ENCODE measurements at places on chromosomes 13 and 19.

DNA sequence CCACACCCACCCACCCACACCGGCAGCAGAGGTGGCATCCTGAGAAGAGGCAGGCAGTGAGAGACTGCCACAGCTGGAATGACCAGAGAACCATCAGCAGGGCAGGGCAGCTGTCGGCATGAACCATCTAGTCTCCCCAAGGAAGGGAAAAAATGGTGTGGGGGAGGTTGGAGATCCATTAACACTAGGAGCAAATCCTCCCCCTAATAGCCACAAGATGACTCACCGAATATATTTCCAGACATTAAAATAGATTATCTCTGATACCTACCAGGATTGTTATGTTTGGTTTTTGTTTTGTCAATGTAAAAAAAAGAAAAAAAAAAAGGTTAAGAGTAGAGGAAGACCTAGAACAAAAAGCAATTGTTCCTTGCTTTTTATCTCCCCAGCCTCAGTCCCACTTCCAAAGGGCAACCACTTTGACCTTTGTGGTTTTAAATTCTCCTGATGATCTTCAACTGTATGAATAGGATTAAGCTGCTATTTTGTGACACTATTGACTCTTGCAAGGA, 34.2 kb downstream of the THSD1 start:
- no peak for DNase-seq

- DNase-seq, result no peak
Observed at GRCh38 chr19:44943801-44944249, 1.8 kb downstream of the APOC4 start.

GRCh38 chr19:800360-801029, 3.2 kb downstream of the PTBP1 start:
- peak; percentile 88 for DNase-seq

DNA sequence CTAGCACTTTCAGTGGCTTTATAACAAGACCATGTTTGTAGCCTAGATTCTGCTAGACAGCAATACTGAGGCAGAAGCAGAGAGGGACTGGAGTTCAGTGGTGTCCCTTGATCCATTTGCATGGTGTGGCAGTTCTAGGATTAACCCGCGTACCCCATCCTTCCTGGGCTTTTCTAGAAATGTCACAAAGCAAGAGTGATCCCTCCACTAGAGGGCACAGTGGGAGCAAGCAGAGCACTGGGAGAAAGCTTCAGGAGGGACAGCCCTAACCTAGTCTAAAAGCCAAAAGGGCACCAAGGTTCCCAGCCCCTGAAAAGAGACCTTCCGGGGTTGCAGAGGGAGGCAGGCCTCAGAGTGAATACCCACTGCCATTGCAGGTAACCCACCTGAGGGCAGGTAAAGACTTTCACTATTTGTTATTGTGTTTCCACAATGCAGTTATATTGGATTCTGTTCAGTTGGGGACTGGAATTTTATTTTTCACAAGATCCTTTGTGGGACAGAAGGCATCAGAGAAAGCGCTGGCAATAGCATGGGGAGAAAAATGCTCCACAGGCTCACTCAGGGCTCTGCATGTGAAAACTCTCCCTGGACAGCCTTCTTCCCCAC, 170.6 kb downstream of the FLT1 start:
- DNase-seq, result peak; percentile 22

GRCh38 chr19:5683177-5683886, 2.5 kb downstream of the HSD11B1L start:
- DNase-seq, result no peak

DNA sequence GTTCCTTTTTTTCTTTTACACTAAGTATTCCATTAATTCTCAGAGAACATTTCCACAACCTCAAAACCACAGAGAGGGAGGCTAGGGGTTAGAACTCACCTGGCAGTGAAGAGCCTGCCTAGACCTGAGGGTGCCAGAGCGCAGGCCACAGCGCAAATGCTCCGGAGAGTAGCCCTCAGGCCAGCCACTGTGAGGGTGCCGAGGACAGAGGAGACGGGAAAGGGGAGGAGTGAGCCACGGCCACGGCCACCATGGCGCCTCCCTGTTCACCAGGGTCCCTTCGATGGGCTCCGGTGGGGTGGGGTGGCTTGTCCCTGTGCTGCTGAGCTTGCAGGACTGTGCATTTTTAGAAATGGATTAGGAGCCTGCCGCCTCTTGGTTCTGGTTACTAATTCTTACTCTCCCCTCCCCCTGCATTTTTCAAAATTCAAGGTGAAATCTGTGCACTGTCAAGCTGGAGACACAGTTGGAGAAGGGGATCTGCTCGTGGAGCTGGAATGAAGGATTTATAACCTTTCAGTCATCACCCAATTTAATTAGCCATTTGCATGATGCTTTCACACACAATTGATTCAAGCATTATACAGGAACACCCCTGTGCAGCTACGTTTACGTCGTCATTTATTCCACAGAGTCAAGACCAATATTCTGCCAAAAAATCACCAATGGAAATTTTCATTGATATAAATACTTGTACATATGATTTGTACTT, 58.8 kb downstream of the GGACT start:
- DNase-seq, result no peak

GRCh38 chr19:49338691-49339300, 3.6 kb downstream of the CD37 start:
- peak; percentile 93 for DNase-seq

- no peak for DNase-seq
Observed at GRCh38 chr19:32864318-32865007, 5.1 kb downstream of the SLC7A9 start.

DNA sequence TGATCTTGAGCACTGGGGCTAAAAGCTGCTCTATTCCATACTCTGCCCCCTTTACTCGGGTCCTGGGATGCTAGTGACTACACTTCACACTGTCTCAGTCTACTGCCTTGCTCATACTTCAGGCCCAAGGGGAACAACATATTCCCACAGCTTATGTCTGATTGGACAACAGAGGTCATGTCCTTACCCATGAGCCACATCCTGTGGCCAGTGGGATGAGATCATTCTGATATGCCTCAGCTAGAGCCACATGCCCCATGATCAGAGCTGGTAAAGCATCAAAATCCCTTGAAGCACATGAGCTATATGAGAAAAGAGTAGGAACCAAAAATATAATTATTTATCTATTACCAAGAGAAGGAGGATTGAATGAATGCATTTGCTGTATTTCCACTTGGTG, 290.1 kb upstream of the TSHZ3 start:
- no peak for DNase-seq

GRCh38 chr13:80118506-80118905, 222.4 kb downstream of the SPRY2 start:
- no peak for DNase-seq

DNA sequence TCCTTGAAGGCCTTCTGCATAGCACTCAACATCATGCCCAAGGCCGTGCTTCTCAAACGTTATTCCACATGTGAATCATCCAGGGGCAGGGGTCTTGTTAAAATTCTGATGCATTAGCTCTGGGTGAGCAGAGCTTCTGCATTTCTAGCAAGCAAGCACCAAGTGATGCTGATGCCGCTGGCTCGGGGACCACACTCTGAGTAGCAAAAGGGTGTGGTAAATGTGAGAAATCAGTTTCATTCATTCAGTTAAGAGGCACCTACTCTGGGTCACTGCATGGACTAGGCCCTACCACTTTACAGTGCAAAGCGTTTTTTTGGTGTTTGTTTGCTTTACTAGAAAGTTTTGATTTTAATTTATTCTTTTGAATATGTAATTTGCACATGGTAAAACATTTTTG, 7.2 kb downstream of the KRTDAP start:
- no peak for DNase-seq

- DNase-seq, result no peak
Observed at GRCh38 chr19:48085076-48085475, 25.5 kb downstream of the PLA2G4C start.

DNA sequence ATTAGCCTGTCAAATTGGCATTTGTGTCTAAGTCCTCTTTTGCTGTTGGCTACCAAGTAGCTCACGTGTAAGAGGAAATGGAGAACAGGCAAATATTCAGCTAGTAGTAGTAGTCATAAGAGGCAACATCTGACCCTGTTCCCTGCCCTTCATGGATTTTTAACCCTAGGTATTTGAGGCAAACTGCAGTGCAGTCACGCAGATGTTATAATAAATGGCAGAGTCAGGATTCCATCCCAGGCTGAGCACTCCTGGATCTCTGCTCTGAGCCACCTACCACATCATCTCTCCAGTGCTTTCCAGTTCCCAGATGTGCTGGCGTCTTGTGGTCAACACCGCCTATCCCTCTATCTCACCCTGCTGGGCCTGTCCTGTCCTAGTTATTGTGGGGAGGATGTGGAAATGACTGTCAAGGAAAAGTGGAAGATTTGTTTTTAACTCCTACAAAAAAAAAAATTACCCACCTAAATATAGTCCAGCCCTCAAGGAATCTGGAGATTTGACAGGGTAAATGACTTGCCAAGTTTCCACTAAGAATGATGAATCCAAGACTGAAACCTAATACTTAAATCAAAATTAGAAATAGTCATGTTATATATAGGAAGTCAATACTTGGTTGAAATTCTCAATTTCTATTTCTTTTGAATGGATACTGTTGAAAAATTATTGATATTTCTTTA, 322.9 kb downstream of the GPC6 start:
- DNase-seq, result no peak

Data from prostate gland (tissue), 2 donors.